ENCODE measurements at places on chromosomes 1 and 21.

GRCh38 chr1:161483361-161483760 is 21.9 kb upstream of the FCGR2A start:
- DNase-seq = no peak

GRCh38 chr1:200428482-200429205 is 18.8 kb upstream of the ZNF281 start:
- DNase-seq = no peak

GRCh38 chr1:109454497-109455133 is 11.7 kb upstream of the SYPL2 start:
- DNase-seq = no peak

DNA sequence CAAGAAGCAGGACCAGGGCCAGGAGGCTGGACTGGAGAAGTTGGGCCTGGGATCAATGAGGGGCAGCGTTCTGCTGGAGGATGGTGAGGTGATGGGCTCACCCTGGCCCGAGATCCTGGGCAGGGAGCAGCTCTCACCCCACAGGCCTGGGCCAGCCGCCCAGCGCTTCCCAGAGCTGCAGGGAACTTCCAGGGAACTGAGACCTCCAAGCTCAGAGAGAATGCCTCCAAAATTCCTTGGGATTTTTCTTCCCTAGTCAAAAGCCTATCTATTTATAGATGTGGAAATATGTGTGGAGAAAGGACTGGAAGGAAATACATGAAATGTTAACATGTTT is 121.2 kb downstream of the SPSB1 start:
- DNase-seq = no peak

DNA sequence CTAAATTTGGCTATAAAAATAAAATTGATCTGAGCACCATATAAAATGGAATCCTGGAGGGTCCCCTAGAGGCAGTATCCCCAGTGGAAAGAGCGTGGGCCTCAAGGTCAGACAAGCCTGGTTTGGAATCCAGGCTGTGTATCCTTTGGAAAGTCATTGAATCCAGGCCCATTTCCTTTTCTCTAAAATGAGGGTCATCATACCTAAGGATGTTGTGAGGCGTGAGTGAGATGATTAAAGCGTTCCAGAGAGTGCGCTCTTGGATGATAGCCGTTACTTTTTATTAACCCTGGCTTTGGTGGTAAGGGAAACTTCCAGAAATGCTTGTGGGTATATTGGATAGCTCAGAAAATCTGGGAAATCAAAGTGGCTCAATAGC is 683 bp upstream of the ZNF436 start:
- DNase-seq = no peak

GRCh38 chr21:36381841-36382589 is 3.2 kb upstream of the CHAF1B start:
- no peak for DNase-seq

DNA sequence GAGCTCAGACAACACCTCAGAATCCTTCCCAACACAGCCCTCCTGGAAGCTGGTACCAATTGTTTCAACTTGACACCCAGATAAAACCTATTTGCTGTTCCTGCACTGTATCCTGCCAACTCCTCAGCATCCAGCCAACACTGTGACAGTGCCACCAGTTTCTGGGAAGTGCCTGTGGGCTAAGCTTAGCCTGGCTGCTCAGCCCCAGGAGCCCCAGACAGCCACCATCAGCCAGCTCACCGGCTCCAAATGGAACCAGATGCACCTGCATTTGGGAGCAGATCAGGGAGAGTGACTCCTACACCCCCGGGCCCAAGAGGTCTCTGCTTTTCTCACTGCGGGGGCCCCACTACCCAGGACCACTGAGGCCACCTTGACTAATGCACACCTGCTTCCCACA is 24.9 kb downstream of the KCNN3 start:
- no peak for DNase-seq
